ENCODE measurements at places on chromosomes 12 and 14. TPM values are rescaled to one million over a fixed set of nuclear protein-coding genes. Genes with fewer than 3 reads are reported as not detected.
A peak's percentile ranks its signal among the peaks of the same experiment; 100 is the strongest.

ASCL4 gene
- not detected for total RNA-seq

FOXN4 gene
- total RNA-seq = 0.37 TPM

NPAS3 gene
- 3.2 TPM for total RNA-seq

CLBA1 gene
- 3.8 TPM for total RNA-seq

KRT3 gene
- not detected for total RNA-seq

GRCh38 chr14:20683125-20683890 lies 1.1 kb upstream of the RNASE4 start:
- peaks cover 25% of the 10 kb centered on the region for H3K4me1 ChIP-seq
- H3K27me3 ChIP-seq = peaks cover 10% of the 10 kb centered on the region
- H3K36me3 ChIP-seq = no peaks in the 10 kb centered on the region
- DNase-seq = peak; percentile 83
- no peak overlapping the region for H3K27ac ChIP-seq

GRCh38 chr12:109605016-109605415 lies 31.4 kb downstream of the MVK start:
- DNase-seq = no peak
- H3K27me3 ChIP-seq = no peaks in the 10 kb centered on the region
- H3K27ac ChIP-seq = no peak overlapping the region
- H3K36me3 ChIP-seq = no peaks in the 10 kb centered on the region
- H3K4me1 ChIP-seq = no peaks in the 10 kb centered on the region
- no peak overlapping the region for H3K4me3 ChIP-seq

SMCO2 gene
- 0.32 TPM for total RNA-seq

- H3K36me3 ChIP-seq = no peaks in the 10 kb centered on the region
- peaks cover 5% of the 10 kb centered on the region for H3K4me1 ChIP-seq
- no peak for DNase-seq
- H3K27ac ChIP-seq = no peak overlapping the region
- no peak overlapping the region for H3K4me3 ChIP-seq
Measured at GRCh38 chr12:31644536-31644935, 15.0 kb upstream of the ETFBKMT start.

- H3K27ac ChIP-seq = no peak overlapping the region
- H3K4me3 ChIP-seq = no peak overlapping the region
- peaks cover 4% of the 10 kb centered on the region for H3K27me3 ChIP-seq
- DNase-seq = no peak
- no peaks in the 10 kb centered on the region for H3K4me1 ChIP-seq
Measured at GRCh38 chr12:127038152-127038551, 1228.8 kb upstream of the TMEM132C start.

DNA sequence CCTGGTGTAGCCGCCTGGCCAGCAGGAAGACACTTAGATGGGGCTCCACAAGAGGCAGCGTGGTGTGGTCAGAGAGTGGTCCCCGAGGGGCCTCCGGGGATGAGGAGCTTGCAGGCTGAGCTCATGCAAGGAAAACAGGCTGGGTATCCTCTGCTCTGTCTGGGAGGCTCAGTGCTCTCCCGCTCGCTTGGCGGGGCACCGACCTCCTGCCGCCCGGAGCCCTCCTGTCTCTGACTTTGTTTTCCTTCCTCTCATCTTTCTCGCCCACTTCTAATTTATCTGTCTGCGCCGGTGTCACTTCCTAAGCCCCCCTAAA lies 31.3 kb upstream of the DLK1 start:
- no peak overlapping the region for H3K4me3 ChIP-seq
- no peaks in the 10 kb centered on the region for H3K36me3 ChIP-seq
- no peak overlapping the region for H3K27ac ChIP-seq
- DNase-seq = no peak
- H3K27me3 ChIP-seq = no peaks in the 10 kb centered on the region

CIDEB gene
- total RNA-seq = 6.1 TPM

MGAT4C gene
- 2.2 TPM for total RNA-seq

DNA sequence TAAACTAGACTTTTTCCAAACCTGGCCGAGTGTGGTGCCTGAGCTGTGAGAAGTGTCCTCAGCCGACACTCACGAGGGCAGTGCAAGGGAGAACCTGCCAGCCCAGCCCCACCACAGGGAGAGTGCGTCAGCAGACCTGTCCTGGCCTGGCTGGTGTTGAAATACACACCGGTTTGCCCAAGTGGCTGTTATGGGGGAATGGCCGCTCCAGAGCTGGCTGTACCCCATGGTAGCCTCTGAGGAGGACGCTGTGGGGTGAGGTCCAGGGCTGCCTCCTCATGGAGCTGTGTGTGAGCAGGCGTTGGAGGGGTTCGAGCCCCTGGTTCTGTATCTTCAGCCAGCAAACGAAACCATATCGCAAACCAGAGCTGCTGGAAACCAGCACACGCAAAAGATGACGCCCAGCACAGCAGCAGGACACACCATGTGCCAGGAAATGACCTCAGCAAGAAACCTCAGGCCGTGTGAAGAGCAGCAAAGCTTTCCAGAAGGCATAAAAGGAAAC lies 9.4 kb downstream of the ANKRD9 start:
- H3K27me3 ChIP-seq = no peaks in the 10 kb centered on the region
- no peak for DNase-seq
- H3K4me3 ChIP-seq = no peak overlapping the region
- no peaks in the 10 kb centered on the region for H3K36me3 ChIP-seq
- no peaks in the 10 kb centered on the region for H3K4me1 ChIP-seq

GRCh38 chr14:22929961-22930364 lies 787 bp upstream of the PRMT5 start:
- H3K27me3 ChIP-seq = no peaks in the 10 kb centered on the region
- H3K27ac ChIP-seq = no peak overlapping the region
- peaks cover 19% of the 10 kb centered on the region for H3K36me3 ChIP-seq
- no peak for DNase-seq
- peaks cover 7% of the 10 kb centered on the region for H3K4me1 ChIP-seq
- H3K4me3 ChIP-seq = no peak overlapping the region

- H3K27me3 ChIP-seq = no peaks in the 10 kb centered on the region
- H3K4me1 ChIP-seq = peaks cover 8% of the 10 kb centered on the region
- no peak for DNase-seq
- no peak overlapping the region for H3K27ac ChIP-seq
Measured at GRCh38 chr12:3315201-3315661, 175.8 kb upstream of the PRMT8 start.

- no peaks in the 10 kb centered on the region for H3K36me3 ChIP-seq
- H3K4me1 ChIP-seq = peaks cover 6% of the 10 kb centered on the region
- H3K27me3 ChIP-seq = peaks cover 25% of the 10 kb centered on the region
- H3K27ac ChIP-seq = no peak within 1 kb of the TSS
Measured at GRCh38 chr14:90815822-90816662, at the start of gene TTC7B. TTC7B (minus strand) TSS chr14:90816430; CDS start chr14:90816295, 135 bp downstream.

- DNase-seq = no peak
- peaks cover 24% of the 10 kb centered on the region for H3K36me3 ChIP-seq
- H3K27me3 ChIP-seq = no peaks in the 10 kb centered on the region
- H3K4me3 ChIP-seq = no peak overlapping the region
- peaks cover 7% of the 10 kb centered on the region for H3K4me1 ChIP-seq
Measured at GRCh38 chr12:64001439-64001838, 156.9 kb downstream of the SRGAP1 start.

- DNase-seq = no peak
- no peaks in the 10 kb centered on the region for H3K27me3 ChIP-seq
- peaks cover 20% of the 10 kb centered on the region for H3K4me1 ChIP-seq
- no peak overlapping the region for H3K27ac ChIP-seq
Measured at GRCh38 chr12:27566159-27566558, 42.2 kb downstream of the PPFIBP1 start.

- no peak for DNase-seq
- no peak overlapping the region for H3K27ac ChIP-seq
- no peak overlapping the region for H3K4me3 ChIP-seq
- H3K36me3 ChIP-seq = no peaks in the 10 kb centered on the region
- H3K27me3 ChIP-seq = no peaks in the 10 kb centered on the region
- H3K4me1 ChIP-seq = peaks cover 2% of the 10 kb centered on the region
Measured at GRCh38 chr14:77302926-77303325, 17.8 kb downstream of the POMT2 start.
